Stimulated activated CD4-positive, alpha-beta T cell treated with anti-CD3 and anti-CD28 coated beads, Interleukin-15, amount 100 ng/mL, for 24 hours (primary cell): ENCODE measurements at places on chromosomes 2 and 18.

DNA sequence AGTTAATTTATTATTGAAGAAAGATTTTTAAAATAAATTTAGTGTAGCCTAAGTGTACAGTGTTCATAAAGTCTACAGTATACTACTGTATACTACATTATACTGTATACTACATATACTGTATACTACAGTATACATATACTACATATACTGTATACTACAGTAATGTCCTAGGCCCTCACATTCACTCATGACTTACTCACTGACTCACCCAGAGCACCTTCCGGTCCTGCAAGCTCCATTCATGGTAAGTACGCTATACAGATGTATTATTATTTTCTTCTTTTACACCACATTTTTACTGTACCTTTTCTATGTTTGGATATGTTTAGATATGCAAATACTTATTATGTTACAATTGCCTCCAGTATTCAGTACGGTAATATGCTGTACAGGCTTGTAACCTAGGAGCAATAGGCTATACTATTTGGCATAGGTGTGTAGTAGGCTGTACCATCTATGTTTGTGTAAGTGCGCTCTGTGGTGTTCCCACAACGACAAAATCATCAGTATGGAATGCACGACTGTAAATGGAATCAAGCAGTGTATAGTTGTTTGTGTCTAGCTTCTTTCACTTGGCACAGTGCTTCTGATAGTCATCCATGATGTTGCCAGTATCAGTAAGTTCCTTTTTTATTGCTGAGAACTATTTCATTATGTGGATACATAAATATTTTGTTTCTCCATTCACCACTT is 245.7 kb downstream of the MTX2 start:
- no peak for DNase-seq

GRCh38 chr2:53473236-53473635 is 294.4 kb upstream of the CHAC2 start:
- no peak for DNase-seq

DNA sequence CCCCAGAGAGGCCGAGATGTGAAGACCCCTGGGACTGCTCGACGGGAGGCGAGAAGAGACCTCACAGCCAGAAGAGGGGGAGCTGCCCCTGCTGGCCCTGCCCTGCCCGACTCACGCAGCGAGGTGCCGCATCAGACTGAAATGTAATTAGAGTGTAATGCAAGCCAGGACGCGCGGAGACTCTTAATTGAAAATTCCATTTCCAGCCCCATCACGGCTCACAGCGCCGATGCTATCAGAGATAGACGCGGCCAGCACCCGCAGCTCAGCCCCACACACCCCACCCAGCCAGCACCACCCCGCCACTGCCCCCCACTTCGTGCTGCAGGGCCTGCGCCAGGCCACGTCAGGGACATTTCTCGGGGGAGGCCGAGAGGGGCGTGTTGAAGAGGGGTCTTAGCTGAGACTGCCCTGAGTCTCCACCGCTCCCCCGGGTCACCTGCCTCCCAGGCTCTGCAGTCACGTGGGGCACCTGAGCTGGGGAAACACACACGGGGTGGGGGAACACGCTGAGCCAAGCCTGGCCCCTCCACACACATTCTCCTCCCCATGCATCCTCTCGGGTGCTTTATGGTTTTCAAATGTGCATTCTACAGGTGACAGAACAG is 78.1 kb downstream of the TEX51 start:
- DNase-seq = no peak

- DNase-seq = no peak
Observed at GRCh38 chr2:88022669-88022921, 6.2 kb upstream of the RNU2-63P start.

GRCh38 chr2:26850000-26850431 is 2.1 kb downstream of the DPYSL5 start:
- no peak for DNase-seq

- DNase-seq = no peak
Observed at GRCh38 chr2:29583548-29584156, 337.7 kb downstream of the ALK start.

- no peak for DNase-seq
Observed at GRCh38 chr2:221323513-221323912, 248.6 kb downstream of the EPHA4 start.

DNA sequence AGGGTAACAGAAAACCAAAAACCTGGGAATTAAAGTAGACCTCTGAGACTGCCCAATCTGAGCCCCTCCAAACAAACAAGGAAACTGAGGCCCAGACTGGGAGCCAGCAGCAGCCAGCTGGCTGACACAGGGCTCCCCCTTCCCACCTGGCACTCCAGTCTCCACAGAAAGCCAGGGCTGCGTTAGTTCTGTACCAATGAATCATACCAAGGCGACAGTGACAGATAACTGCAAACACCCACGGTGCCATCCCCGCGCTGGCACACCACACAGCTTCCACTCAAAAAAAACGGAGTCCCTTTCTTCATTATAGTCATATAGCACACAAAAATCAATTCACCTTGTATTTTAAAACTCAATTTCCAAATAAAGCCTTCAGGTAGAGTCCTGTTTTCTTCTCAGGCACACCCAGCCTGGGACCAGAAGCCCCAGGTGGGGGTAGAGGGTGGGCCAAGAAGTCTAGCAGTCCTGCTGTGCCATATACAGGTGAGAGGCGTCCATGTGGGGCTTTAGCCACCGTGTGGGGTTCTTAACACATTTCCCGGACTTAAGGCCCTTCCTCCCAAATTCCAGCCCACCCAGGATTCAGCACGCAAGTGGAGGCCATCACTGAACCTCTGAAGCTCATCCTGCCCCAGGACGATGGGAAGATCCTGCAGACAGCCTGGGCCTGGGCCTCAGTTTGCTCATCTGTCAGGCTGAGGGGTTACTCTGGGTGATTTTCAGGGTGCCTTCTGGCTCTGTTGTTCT is 1.2 kb downstream of the PER2 start:
- DNase-seq = peak; percentile 59

DNA sequence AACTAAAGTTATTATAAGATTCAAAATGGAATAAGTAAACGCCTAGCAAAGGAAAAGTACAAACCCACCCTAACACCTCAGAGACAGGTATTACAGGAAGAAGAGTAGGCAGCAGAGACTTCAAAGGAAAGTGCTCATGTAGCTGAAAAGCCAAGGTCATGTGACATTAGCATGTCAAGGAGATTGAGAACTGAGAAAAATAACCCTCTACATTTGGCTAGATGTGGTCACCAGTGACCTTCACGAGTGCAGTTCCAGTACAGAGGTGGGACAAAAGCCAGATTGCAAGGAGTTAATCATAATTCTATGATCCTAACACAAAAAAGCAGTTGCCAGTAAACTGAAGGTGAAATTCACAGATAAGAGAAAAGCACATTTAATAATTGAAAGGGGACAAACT is 252.7 kb downstream of the ZEB2 start:
- no peak for DNase-seq

- DNase-seq = no peak
Observed at GRCh38 chr18:71371951-71372605, 1083.2 kb downstream of the SOCS6 start.

DNA sequence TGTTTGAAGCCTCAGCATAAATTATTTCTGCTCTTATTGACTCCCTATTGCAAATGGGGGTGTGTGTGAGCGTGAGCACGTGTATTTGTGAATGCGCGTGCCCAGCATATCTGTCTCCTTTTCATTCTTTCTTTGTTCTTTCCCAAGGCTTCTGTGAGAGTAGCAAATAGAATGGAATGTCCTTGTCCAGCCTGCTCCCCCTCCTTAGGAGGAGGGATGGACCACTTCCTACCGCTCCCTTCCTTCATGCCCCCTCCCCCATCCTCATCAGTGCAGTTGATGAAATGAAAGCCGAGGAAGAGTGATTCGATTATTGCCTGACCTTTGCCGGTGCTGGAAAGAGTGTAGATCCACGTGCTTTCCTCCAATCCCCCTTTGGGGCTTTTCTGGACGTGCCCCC is 102.0 kb downstream of the CPO start:
- no peak for DNase-seq

- DNase-seq = no peak
Observed at GRCh38 chr2:143193121-143193520, 63.9 kb downstream of the ARHGAP15 start.

DNA sequence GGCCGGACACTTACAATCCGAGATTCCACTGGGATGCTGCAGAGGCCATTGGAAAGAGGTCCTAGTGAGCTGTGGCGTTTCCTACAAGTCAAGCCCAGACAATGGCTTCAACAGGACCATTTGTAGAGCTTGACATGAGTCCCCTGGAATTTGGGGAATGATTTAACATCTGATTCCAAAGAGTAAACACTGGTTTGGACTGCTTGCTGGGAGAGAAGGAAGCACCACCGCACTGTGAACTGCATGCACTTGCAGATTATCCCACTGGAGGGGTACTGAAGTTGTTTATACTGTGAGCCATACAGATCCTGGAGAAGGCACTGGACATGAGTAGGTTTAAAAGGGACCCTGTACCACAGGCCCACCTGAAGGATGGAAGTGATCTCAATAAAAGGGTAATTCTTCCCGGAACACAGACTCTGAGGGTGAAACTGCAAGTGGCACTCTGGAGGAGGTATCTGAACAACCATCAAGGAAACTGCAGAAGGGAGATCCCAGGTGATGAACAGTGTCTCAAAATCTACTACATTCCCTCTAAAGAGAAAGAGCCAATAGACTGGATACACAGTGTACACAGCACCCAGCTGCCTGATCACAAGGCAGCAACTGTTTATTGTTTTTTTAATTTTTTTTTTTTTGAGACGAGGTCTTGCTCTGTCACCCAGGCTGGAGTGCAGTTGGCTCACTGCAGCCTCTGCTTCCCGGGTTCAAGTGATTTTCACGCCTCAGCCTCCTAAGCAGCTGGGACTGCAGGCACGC is 4.3 kb upstream of the RAB6C start:
- no peak for DNase-seq

- DNase-seq = no peak
Observed at GRCh38 chr2:118807668-118808428, 39.6 kb downstream of the EN1 start.

- no peak for DNase-seq
Observed at GRCh38 chr2:101114815-101115214, 36.4 kb downstream of the TBC1D8 start.
